ENCODE measurements at places on chromosomes 2 and 18.

- DNase-seq, result no peak
Observed at GRCh38 chr2:12169721-12170120, 423.3 kb downstream of the LPIN1 start.

DNA sequence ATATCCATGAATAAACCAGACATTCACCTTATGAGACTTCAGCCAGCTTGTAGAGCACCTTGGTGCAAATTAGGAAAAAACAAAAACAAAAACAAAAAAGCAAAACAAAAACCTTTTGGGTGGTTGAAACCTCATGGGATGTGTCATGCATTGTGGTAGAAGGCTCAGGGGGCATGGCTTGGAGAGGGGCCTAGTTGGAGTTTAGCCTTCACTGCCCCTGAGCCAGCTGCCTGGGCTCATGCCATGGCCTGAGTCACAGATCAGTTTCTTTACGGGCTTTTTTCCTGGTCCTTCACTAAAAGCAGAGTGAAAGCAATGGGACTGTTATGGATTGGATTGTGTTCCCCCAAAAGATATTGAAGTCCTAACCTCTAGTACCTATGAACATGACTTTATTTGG is 22.0 kb upstream of the DAPL1 start:
- no peak for DNase-seq

DNA sequence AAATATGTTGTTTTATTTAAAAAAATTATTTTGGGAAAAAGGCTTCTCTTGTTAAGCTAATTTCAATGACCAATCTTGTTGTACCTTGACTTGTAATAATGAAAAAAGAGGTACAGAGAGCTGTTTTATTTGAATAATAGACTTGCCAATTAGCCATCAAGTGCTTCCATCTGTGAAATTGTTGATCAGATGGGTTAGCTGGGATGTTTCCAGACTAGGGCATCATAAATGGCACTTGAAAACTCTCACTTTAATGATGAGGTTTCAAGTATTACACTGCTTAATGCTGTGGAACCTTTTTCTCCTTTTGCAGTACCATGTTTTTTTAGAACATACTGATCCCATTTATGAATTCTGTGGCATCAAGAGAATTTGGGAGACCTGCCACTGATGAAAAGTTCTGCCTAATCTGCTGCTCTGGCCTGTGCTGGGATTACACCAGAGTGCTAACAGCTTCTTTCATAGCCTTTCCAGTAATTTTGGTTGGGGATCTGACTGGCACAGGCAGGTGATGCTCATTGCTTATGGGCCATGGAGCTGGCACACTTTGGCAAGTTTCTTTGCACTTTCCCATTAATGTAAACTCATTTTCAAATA is 24.2 kb downstream of the PSMD14 start:
- no peak for DNase-seq

GRCh38 chr18:13173578-13174145 is 44.9 kb upstream of the LDLRAD4 start:
- no peak for DNase-seq

DNA sequence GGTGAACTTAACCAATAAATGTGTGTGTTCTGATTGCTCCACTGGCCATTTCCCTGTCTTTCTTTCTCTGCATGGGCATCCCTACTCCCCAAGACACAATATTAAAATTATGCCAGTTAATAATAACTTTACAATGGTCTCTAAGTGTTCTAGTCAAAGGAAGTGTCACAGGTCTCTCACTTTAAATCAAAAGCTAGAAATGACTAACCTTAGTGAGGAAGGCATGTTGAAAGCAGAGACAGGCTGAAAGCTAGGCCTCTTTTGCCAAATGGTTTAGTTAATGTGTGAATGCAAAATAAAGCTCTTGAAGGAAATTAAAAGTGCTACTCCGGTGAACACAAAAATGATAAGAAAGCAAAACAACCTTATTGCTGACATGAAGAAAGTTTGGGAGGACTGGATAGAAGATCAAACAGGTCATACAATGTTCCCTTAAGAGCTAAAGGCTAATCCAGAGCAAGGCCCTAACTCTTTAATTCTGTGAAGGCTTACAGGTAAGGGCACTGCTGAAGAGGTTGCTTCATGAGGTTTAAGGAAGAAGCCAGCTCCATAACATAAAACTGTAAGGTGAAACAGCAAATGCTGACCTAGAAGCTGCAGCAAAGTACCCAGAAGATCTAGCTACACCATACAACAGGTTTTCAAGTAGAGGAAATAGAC is 44.0 kb upstream of the ARHGAP15 start:
- DNase-seq, result no peak

DNA sequence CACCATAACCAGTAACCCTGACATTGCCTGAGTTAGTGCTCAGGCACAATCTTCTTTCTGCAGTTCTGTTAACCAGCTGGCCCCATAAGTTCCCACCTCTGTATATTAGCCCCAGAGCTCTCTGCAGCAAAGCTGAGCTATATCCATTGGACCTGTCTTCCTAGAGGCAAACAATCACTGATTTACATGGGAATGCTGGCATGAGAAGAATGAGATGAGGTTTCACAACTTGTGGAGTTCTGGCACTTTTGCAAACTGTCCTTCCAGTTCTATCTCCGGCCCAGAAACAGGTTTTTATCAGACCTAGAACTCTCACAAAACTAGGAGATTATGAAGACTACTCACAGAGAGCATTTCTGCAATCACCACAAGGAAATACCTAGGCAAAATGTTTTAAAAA is 7.9 kb upstream of the CCBE1 start:
- DNase-seq, result no peak

GRCh38 chr2:28365158-28365557 is 27.5 kb upstream of the FOSL2 start:
- DNase-seq, result no peak

GRCh38 chr18:25875551-25876240 is 214.7 kb downstream of the SS18 start:
- DNase-seq, result peak; percentile 66

DNA sequence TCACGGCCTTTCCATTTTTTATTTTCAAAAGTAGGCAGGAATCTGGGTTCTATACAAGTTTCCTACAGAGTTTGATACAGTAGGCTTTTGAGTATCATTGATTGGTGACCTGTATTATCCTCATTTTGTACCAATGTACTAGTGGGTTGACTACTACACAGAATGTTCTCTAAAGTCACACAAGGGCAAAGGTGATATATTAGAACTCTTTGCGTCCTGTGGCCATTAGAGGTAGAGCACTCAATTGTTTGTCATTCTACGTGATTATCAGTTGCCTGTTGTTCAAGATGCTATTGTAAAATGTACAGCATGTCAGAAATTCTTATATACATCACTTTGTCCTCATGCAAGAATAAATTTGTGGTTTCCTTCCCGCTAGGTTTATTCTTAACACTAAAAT is 24.8 kb downstream of the WDR75 start:
- no peak for DNase-seq

DNA sequence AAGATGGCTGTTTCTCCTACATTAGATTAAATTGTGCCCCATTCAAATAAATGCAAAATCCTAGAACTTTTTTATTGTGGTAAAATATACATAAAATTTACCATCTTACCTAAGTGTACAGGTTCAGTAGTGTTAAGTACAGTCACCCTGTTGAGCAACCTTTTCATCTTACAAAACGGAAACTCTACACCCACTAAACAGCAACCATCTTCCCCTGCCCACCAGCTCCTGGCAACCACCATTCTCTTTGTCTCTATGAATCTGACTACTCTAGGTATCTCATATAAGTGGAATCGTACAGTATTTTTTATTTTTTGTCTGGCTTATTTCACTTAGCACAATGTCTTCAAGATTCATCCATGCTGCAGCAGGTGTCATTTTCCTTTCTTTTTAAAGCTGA is 53.0 kb downstream of the ASXL2 start:
- DNase-seq, result no peak

DNA sequence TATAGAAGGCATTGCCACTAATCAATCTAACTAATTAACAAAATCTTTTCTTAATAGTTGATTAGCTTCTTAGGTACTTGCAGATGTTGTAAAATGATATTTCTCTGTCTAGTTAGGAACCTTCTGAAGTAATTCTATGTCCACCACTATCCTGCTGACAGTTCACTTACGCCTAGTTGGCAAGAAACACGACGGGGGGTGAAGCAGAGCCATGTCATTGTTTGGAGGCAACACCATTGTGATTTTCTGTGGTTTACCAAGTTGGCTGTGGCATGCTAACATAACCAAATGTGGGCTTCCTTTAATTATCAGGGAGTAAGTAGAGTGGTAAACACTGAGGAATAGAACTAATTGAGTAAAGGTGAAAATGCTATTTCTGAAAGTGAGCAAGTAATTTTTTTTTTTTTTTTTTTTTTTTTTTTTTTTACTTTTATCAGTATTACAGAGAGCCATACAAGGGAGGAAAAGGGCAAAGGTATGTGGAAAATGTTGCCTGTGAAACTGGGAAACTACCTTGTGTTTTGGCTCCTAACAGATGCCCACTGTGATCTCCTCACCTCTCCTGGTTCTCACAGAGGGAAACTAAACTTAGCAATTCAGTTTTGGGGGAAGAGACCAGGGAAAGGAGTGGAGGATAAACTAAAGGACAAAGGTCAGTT is 126.8 kb downstream of the MEIS1 start:
- no peak for DNase-seq

- no peak for DNase-seq
Observed at GRCh38 chr2:70796262-70796661, 5.8 kb upstream of the FIGLA start.

- DNase-seq, result no peak
Observed at GRCh38 chr2:239590276-239590675, 189.5 kb upstream of the HDAC4 start.

GRCh38 chr2:45154606-45155155 is 145.4 kb upstream of the SIX2 start:
- DNase-seq, result no peak

GRCh38 chr18:76859474-76860339 is 37.4 kb downstream of the ZNF236 start:
- DNase-seq, result no peak

- DNase-seq, result no peak
Observed at GRCh38 chr2:25979001-25979400, 3.3 kb downstream of the KIF3C start.

- DNase-seq, result no peak
Observed at GRCh38 chr2:117379928-117380327, 434.6 kb upstream of the DDX18 start.

DNA sequence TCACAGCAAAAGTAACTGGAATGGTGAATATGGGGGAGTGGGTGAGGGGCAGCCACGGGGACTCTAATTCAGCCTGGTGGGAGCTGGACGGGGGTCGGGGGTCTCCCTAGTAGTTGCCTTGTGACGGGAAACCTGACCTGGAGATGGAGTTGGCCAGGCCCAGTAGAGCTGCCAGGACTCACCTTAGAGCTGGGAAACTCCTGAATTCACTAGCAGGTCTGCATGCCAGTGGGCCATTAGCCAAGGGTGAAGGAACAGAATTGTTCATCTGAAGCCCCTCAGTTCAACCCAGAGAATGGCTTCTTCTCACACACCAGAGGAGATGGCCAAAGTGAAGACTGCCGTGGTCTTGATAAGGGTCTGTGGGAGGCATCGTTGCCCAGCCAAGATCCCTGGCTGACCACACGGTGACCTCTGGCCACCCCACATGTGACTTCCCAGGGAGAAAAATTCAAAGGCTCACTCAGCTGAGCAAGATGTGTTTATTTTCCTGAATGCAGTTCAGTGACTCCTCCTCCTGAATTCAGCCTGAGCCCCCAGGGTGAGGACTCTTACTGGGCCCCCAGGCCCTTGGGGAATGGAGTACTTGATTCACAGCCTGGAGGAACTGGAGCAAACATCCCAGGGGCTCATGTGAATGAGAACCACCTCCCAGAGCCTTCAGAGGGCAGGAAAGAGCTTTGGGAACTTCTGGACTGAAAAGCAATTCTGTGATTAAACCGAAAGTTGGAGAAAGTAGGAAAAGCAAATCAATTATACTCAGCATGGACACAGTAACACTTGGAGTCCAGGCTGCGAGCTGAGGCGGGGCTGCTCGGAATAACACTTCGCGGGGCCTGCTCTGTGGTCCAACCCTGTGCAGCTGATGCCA is 25.2 kb downstream of the MOCOS start:
- DNase-seq, result no peak

DNA sequence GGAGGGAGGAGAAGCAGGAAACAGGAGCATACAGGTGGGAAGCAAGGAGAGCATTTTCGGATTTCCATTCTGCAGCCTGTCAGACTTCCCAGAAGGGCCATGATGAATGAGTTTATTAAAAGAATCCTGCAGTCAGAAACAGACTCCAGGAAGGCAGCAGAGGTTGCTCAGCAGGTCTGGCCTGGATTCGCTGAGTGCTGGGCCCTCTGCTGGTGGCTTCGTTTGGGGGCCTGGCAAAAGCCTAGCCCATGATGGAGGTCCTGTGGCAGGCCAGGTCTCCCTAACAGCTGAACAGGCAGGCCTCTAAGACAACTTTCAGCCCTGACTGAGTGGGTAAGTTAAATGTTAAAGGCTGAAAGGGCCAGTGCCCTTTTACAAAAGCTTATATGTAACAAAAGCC is 108.2 kb upstream of the CAPN13 start:
- no peak for DNase-seq

GRCh38 chr2:18001671-18002070 is 123.2 kb downstream of the KCNS3 start:
- DNase-seq, result no peak

GRCh38 chr2:63977904-63978303 is 41.3 kb downstream of the VPS54 start:
- DNase-seq, result no peak

DNA sequence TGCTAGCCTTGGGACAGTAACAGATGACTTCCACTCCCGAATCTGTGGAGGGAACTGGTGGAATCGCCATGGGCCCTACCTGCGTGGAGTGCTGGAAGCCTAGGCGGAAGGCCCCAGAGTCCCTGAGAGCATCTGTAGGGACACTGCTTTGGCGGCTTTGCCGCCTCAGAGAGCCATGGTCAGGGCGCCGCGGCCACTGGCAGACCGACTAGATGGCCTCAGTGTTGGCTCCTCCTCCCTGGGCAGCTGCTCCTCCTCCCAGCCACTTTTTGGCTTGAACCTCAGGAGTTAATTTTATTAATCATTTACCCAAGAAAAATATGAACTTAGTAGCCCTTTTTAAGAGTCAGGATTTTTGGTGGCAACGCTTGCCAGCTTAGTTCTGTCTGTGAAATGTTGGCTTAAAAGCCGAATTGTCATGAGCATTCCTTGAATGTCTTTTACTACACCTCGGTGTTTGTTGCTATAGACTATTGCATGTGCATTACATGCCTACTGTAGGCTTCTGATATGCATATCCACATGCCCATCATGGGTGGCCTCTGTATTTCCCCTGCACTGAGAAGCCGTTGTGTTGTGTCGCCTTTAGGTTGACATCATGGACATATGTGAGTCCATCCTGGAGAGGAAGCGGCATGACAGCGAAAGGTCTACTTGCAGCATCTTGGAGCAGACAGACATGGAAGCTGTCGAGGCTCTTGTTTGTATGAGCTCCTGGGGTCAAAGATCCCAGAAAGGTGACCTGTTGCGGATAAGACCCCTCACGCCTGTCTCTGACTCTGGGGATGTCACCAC is 2.4 kb downstream of the KLF11 start:
- DNase-seq, result no peak
